ENCODE measurements at places on chromosomes 3 and 15.

- DNase-seq: peak; percentile 49
These were observed 62.2 kb upstream of the CTSH start for GRCh38 chr15:79007066-79007465.

GRCh38 chr15:42090781-42091180 is 3.6 kb downstream of the PLA2G4D start:
- DNase-seq: no peak

GRCh38 chr15:81843226-81843625 is 202.6 kb downstream of the MEX3B start:
- DNase-seq: no peak

- no peak for DNase-seq
These were observed 63.2 kb downstream of the AKAP13 start for GRCh38 chr15:85443593-85444087.

DNA sequence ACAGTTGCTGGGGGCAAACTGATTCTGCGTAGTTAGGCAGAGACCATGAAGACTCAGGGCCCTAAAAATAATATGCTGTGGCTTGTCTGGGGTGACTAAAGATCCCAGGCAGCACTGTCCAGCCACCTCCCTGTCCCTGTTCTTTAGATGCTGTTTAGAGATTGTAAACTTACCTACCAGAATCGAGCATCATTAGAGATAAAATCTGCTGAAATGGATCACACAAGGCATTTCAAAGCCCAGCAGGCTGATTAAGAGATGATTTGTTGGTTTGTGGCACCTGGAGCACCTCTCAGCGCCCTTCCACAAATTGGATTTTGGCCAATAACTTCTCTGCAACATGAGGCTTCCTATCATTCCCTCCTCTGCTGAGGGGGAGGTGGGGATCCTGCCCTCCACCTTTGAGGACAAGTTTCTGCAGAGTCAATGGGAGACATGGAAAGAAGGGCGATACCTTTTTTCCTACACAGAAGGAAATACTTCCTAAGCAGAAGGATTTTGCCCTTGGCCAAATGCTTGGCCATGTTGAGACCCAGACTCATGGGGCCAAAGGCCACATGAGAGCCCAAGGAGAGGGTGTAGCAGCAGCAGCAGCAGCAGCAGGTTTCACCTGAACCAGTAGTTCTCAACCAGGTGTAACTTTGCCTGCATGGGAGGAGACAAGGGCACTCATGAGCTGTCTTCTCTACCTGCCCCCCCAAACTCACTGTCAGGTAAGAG is 37.5 kb downstream of the SEMA5B start:
- DNase-seq: no peak

DNA sequence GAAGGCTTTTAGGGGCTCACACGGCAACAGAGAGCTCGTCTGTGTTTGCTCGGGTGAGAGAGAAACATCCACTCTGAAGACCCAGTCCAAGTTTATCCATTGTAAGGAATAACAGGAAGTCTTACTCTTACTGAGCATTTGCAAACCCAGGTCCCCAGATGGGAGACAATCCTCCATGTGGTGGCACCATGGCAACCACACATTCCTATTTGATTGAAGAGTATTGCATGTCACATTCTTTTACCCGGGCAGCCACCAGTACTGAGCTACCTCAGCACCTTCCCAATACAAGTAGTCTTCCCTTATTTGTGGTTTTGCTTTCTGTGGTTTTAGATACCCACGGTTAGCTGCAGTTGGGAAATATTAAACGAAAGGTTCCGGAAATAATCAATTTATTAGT is 302.9 kb upstream of the RASGRP1 start:
- no peak for DNase-seq

DNA sequence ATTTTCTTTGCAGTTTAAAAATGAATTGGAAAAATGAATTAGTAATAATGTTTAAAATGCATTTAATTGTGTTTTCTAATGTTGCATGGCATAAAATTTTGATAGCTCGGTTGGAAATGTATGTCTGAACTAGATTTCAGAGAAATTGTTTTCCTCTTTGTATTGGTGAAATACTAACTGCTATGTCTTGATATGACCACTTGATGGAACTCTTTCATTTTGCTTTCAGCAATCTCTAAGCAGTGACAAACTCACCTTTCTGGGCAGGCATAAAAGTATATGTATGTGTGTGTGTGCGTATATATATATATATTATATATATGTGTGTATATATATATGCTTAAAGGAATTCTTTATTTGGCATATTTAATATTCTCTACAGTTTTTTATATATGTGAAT is 239.3 kb upstream of the ZNF717 start:
- no peak for DNase-seq

DNA sequence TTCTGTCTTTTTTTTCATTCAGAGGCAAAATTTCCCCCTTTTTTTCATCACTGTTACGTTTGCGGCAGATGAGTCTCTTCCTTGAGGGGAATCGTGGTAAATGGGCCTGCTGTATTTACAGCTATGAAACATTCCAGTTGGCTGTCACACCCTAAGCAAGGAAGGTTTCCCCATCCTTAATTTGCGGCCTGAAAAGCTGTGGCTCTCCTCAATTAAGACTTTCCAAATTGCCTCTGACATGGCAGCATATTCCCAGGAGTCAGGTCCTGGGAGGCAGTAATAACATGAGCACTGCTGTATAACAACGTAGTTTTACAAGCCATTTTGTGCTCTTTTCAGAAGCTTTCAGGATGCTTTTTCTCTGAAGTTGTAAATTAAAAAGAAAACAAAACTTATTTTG is 420.9 kb downstream of the LPP start:
- DNase-seq: no peak

DNA sequence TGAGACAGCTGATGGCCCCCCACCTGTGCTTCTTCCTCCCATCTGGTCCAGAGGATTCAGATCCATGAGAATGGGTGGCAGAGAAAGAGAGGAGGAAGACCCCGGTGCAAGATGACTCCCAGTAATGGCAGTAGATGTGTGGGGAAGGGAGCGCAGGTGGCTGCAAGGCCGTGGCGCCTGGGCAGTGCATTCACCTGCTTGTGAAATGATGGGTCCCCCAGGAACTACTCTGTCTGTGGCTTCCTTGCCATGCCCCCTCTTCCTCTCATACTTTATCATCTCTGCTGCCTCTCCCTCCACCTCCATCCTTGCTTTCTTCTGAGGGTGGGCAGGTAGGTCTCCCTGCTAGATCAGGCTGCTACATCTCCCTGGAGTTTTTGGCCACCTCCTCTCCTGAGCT is 23.3 kb downstream of the ZNF710 start:
- DNase-seq: no peak

DNA sequence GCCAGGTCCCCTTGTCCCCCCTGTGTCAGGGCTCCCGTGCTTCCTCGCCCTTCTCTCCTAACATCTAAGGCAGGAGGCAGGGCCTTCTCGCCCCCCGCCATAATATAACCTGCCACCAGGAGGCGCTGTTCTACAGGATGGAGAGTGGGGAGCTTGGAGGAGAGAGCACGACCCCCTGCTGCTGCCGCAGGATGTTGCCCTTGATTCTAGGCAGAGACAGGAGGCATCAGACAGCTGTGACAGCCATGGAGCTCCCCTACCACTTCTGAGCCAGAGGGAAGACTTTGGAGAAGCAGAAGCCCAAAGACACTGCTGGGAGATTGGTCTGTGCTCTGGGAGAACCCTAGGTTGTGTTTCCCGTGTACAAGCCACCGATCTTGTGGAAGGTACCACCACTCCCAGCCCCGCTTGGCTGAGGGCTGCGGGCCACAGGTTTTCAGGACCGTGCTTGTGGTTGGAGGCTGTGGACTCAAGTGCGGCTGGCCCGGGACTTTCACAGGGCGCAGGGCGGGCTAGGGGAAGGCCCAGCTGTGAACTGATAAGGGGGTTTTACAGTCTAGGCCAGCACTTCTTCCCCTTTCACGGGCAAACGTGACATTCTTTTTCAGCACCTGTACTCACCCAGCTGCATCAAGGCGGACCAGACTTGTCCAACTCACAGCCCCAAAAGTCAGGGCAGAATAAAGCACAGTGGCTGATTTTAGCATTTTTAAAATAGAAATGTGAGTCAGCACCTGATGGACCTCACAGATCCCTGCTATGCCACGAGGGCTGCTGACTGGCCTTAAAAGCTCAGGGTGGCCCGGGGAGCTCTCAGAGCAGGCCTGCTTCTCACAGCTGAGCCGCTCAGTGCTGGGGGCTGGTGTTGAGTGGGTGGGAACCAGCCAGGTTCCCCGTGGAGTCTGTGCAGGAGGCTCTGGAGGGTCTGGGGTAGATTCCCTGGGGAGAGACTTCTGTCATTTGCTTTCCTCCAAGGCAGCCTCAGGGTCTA is 2.6 kb upstream of the TIGIT start:
- DNase-seq: peak; percentile 97

DNA sequence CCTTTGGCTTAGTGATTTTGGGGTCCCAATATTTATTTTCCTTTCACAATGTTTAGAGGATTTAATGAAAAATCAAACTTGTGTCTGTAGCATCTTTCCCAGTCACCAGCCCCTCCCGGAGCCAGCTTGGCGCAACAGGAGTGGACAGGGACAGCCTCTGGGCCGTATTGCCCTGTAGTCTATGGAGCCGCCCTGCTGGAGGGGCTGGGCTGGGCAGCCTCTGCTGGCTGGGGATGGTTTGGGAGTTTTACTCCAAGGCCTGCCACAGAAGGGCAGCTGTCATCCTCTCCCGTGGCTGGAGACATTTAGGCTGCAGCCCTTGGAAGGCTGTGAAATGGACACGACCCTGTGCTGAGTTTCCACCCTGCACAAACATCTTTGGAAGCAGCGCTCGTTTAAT is 89.4 kb upstream of the RGMA start:
- DNase-seq: no peak

Data from activated CD4-positive, alpha-beta T cell treated with anti-CD3 and anti-CD28 coated beads, Interleukin-2, amount 50 U/mL, for 48 hours (primary cell).